ENCODE measurements at places on chromosomes 4 and X.

DNA sequence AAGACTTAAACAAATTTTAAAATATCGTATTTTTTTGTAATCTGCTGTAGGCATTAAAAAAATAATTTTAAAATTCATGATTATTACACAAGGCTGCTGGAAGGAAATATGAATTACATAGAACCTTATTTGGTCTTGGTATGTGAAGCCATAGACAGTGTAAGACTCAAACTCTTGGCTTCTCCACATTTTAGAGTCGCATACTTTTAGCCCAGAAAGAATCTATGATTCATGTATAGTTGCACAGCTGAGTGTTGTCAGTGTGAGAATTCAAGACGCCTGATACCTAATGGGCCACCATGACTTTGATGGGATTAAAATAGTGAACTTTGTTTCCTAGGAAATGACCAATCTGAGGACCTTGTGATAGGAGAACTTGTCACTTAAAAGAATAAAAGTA, 1.4 kb downstream of the INTU start:
- no peak for DNase-seq

DNA sequence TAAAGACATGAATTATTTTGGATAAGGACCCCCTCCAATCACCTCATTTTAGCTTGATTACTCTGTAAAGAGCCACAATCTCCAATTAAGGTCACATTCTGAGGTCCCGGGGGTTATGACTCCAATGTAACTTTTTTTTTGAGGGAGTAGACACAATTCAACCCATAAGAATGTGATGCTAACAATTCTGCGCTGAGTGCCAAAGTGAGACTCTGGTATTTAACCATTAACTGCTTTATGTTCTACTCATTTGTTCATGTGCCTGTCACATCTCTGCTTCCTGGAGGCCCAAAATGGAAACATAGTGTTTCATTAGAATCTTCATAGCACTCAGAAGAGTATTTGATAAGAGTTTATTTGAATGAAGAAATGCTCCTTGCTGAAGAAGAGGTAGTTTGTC, 234.8 kb downstream of the CPE start:
- DNase-seq = no peak

- peak; percentile 0 for DNase-seq
Measured at GRCh38 chr4:87559090-87559837, 30.1 kb upstream of the SPARCL1 start.

DNA sequence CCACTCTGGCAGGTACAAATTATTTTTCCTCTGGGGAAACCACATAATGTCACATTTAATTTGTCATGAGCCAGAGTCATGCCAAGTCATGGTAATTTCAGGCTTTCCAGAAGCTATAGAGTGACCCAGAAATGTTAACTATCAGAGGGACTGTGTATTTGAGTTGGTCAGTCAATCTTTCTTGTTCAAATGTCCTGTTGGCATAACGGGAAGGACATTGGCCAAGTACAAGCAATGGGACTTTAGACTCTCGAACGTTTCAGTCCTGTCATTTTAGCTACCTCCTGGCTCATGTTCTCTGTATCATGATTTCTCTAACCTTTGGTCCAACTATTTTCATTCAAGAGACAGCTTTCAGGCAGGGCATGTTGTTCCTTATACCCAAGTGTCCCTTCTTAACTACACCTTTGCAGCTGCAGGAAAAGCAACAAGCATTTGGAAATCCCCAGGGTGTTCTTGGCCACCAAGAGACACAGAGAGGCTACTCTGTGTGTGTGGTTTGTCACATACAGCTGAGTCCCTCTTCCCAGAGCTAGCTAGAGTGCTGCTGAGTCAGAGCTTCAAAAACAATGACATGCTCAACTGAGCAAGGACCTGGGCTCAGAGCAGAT, 142.6 kb downstream of the EGF start:
- DNase-seq = no peak

GRCh38 chrX:151729056-151729725, 5.4 kb upstream of the CNGA2 start:
- DNase-seq = no peak

DNA sequence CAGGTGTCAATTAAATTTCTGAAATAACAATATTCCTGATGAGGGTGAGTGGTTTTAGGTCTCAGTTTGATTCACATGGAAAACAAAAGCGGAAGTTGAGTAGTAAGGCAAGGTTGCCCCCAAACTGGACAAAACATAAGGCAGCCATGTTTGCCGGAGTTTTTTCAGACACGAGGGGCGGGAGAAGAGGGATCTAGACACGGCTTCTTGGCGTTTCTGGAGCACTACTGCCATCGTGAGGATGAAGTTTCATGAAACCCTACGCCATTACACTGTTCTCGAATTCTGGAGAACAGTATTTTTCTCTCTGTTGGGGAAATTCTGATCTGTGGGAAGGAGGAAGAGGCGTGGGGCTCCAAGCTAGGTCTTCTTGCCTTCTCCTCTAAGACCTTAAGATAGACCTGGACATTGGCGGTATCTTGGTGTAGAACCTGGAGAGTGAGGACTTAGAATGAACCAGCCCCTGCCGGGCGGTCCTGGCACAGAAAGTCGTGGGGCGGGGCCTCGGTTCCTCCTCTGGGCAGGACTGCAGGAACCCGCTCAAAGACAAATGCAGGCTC, 160.3 kb downstream of the OR13H1 start:
- DNase-seq = no peak

DNA sequence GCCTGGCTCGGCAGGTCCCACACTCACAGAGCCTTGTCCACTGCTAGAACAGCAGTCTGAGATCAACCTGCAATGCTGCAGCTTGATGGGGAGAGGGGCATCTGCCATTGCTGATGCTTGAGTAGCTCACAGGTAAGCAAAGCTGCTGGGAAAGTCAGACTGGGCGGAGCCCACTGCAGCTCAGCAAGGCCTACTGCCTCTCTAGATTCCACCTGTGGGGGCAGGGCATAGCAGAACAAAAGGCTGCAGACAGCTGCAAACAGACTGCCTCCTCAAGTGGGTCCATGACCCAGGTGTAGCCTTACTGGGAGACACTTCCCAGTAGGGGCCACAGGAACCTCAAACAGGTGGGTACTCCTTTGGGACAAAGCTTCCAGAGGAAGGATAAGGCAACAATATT, 110.6 kb upstream of the ADAMTS3 start:
- no peak for DNase-seq

DNA sequence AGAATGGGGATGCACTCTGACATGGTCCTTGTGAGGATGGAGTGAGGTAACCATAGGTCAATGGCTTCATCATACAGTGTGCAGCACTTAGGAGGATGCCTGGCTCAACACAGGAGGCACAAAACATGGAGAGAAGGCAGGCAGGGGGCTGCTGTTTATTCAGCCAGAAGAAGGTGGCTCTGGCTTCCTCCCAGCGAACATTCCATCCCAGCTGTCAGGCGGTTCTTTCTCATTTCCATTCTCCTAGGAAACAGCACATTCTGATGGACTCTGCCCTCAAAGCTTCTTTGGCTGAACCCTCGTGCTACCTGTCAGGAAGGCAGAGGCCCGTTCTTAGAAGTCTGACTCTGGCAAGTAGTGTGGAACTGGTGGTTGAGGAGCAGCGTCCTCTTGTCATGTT, 18.6 kb downstream of the STK32B start:
- DNase-seq = no peak

- no peak for DNase-seq
Measured at GRCh38 chr4:71322425-71322824, 16.4 kb upstream of the SLC4A4 start.

DNA sequence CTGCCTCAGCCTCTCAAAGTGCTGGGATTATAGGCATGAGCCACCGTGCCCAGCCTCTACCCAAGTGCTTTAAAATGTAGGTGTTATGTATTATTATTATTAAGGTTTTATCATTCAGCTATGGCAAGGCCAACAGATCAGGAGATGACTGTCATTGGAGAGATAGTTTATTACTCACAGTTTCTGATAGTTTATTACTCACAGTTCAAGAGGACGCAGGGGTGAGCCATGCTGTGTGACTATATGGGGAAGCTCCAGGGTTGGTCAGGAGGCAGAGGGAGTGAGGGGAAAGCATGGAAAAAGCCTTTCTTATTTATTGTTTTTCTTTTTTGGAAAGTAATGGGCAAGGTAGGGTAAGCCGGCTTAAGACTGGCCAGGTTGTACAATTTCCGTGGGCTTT, 25.4 kb upstream of the ARSD start:
- no peak for DNase-seq

DNA sequence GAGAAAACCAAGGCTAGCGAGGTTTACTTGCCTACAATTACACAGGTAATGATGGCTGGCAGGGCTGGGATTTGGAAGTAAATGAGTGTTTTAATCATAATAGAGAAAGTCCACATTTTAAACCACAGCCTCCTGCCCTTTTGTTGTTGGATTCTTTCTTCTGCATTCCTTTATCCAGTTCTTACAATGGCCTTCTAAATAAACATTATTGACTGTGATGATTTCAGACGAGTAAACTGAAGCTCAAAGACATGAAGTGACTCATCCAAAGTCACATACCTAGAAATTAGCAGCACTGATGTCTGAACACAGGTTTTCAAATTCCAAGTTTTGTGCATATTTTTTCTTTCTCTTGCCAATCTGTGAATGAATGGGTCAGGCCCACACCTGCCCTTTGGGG, 51.2 kb upstream of the C1QTNF7 start:
- DNase-seq = no peak

DNA sequence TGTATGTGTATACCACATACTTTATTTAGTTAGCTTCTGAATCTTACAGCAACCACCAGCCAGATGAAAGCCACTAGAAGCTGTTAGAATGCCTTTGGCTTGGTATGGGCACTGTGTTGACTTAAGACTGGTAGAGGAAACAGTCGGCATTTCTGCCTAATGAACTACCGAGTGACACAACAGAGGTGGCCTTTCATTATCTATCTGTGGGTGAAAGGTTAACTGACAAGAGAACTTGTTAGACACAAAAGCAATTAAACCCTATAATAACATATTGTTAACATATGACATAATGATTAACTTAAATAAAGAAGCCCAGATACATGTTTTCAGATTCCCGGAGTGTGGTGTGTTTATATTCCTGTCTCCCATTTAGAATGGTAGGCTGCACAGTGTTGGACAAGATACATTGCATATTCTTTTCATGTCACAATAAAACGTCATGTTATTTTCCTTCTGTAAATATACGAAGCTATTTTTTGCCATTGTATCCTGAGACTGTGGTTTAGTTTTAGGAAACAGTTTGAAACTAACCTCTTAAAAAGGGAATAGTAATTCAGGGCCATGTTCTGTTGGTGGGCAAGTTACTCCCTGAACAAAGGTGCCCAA, 181.5 kb downstream of the SLIT2 start:
- DNase-seq = no peak

- no peak for DNase-seq
Measured at GRCh38 chr4:85928775-85929591, 430.9 kb downstream of the MAPK10 start.

DNA sequence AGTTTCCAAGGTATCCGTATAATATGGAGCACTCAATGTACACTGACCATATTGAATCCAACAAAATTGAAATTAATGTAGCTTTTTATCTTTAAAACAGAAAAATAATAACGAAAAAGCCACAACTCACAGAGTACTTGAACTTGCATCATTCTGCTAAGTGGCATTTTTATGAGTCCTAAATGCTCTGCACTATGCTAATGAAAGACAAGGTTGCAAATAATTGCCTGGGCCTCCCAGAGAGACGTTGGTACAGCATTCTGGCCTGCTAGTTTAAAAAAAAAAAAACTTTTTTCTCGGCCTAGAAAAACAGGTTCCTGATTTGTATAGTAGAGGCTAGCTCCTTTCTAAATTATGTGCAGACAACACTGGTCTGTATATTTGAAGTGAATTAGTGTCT, 4.3 kb upstream of the FAM9B start:
- DNase-seq = no peak

DNA sequence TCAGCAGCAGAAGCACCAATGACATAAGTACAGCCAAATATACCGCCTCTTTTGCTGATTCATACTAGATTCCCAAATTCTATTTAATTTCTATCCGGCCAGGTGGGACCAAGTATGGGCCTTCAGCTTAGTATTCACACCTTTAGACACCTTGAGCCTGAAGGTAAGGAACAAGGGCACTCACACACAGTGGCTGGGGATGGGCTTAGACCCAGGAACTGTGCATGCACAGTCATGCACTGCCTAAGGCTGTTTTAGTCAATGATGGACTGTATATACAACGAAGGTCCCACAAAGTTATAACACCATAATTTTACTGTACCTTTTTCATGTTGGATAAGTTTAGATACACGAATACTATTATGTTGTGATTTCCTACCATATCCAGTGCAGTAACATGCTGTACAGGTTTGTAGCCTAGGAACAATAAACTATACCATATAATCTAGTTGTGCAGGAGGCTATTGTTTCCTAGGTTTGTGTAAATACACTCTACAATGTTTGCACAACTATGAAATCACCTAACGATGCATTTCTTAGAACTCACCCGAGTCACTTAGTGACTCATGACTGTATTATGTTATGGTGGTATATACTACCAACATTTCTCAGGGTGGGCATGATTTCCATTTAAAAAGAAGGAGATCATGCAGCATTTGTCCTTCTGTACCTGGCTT, 9.7 kb upstream of the CLNK start:
- DNase-seq = no peak

- DNase-seq = no peak
Measured at GRCh38 chr4:6180841-6181631, 19.3 kb downstream of the JAKMIP1 start.

DNA sequence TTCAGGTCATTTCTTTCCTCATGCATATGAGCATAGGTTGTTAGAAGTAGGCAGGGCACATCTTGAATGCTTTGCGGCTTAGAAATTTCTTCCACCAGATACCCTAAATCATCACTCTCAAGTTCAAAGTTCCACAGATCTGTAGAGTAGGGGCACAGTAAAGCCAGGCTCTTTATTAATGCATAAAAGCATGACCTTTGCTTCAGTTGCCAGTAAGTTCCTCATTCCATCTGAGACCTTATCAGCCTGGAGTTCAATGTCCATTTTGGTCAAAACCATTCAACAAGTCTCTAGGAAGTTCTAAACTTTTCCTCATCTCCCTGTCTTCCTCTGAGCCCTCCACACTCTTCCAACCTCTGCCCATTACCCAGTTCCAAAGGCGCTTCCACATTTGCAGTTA, 77.7 kb downstream of the MAP9 start:
- no peak for DNase-seq

- DNase-seq = no peak
Measured at GRCh38 chr4:136112116-136112515, 1420.2 kb downstream of the PCDH18 start.

- peak; percentile 5 for DNase-seq
Measured at GRCh38 chrX:100928660-100929613, at the start of gene XKRX. Gene XKRX (minus strand): TSS chrX:100928917. CDS start chrX:100928304, 613 bp downstream.

- peak; percentile 84 for DNase-seq
Measured at GRCh38 chr4:183407128-183407585, 37.3 kb upstream of the CDKN2AIP start.

- DNase-seq = no peak
Measured at GRCh38 chr4:48299560-48299959, 29.9 kb upstream of the TEC start.

- DNase-seq = no peak
Measured at GRCh38 chr4:30783751-30784150, 63.6 kb downstream of the PCDH7 start.

GRCh38 chrX:112164420-112164819, 81.8 kb upstream of the TRPC5 start:
- DNase-seq = no peak

- no peak for DNase-seq
Measured at GRCh38 chr4:177473991-177474390, 31.8 kb upstream of the AGA start.
